Cortex of kidney (tissue), 1 donor: ENCODE measurements at places on chromosomes 1 and 21.

DNA sequence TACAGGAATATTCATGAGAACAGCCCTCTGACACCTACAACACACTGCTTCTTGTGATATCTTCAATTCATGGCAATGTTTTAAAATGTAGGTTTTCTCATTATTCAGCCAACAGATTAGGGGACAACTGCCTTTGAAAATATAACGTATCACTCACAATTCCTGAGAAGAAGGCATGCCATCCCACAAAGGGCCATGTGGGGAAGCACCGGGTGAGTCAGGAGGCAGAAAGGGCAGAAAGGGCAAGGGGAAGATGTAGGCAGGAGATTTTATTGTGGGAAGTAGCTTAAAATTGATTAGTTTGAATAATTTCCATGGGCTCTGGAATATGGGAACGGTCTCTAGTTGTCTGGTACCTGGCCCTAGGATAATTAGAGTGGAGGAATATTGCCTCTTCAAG is 165.7 kb downstream of the HHIPL2 start:
- DNase-seq = no peak

DNA sequence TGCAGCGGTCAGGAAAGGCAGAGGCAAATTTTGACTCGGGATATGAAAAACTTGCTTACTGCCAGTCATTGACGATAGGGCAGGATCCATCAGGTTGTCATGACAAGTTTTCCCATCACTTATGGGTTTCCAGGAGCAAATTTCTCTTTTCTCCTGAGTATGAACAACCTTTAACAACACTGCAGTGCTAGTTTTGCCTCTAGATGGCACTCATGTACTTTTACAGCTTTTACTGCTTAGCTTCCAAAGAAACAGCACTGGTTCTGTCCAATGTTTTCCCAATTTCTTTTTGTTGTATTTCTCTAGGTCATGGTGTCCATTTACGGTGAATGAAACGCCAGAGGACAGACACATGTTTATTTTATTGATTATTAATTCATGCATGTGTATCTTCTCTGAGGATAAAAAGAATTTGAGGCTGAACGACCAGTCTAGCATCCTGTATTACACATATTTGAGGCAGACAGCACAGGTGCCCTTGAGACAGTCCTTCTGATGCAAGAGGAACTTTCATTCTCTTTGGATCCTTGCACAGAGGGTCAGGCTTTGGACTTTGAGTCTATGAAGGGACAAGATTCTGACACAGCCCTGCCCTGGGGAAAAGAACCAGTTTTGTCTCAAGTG is 112.3 kb upstream of the TRABD2B start:
- no peak for DNase-seq

DNA sequence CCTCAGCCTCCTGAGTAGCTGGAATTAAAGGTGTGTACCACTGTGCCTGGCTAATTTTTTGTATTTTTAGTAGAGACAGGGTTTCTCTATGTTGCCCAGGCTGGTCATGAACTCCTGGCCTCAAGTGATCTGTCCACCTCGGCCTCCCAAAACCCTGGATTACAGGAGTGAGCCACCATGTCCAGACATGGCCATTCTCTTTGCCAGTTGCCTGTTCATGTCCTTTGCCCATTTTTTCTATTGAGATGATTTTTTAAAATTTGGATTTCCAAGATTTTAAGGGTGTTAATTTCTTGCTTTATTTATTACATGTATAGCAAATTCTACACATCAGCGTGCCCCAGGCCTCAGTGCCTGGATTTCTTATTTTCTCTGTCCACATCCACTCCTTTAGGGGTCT is 2.8 kb downstream of the POLR3GL start:
- no peak for DNase-seq

DNA sequence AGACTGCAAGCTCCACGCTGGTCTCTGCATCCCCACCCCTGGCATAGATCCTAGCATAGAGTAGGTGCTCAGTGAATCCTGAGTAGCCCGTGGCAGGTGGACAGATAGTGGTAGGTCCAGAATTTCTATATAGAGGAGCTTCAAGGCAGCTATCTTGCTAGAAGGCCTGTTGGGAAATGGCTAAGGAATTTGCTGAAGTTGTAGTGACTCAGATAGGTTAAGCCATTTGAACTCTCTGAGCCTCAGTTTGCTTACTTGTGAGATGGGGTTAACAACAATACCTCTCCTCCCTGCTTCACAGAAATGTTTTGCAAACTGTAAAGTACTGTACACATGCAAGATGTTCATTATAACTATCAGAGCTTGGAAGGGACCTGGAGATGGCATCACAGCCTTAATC is 23.4 kb upstream of the EPHB2 start:
- DNase-seq = no peak

DNA sequence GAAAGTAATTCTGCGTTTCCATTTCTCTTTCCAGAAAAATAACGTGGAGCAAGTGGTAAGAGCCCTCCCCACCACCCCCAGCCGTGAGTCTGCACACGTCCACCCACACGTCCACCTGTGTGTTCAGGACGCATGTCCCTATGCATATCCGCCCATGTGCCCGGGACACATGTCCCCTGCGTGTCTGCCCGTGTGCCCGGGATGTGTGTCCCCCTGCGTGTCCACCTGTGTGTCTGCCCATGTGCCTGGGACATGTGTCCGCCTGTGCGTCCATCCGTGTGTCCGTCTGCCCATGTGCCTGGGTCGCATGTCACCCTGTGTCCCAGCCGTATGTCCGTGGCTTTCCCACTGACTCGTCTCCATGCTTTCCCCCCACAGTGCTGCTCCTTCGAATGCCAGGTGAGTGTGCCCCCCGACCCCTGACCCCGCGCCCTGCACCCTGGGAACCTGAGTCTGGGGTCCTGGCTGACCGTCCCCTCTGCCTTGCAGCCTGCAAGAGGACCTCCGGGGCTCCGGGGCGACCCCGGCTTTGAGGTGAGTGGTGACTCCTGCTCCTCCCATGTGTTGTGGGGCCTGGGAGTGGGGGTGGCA is 5.6 kb downstream of the COL6A1 start:
- no peak for DNase-seq

GRCh38 chr1:91700771-91701471 is 185.0 kb downstream of the TGFBR3 start:
- DNase-seq = no peak

- DNase-seq = no peak
These were observed 1178.6 kb downstream of the MRPL39 start for GRCh38 chr21:24428591-24429199.

DNA sequence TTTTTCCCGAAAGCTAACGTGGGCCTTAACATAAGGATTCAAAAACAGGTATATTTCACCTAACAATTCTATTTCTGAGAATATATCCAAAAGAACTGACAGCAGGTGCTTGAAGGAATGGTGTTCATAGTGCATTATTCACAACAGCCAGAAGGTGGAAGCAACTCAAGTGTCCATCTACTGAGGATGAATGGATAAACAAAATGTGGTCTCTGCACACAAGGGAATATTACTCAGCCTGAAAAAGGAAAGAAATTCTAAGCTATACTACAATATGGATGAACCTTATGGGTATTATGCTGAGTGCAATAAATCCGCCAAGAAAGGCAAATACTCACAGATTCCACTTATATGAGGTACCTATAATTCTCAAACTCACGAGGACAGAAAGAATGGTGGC is 6.1 kb upstream of the RIPPLY3 start:
- no peak for DNase-seq

GRCh38 chr1:168829876-168830275 is 100.9 kb upstream of the DPT start:
- DNase-seq = no peak

DNA sequence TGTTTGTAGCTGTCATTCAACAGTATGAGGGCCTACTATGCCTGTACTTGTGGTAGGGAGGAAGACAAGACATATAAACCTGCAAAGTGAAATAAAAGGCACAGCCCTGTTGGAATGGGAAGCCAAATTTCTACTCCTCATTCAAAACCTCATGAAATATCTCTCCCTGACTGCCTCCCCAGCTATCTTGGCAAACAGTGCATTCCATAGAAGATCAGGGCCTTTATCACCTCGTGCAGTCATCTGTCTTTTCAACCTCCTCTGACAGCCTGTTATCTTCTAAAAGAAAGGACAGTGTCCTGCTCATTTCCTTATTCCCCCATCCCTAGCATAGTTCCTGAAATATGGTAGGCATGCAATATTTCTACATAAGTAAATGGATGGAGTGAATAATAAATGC is 71.0 kb downstream of the SH3GLB1 start:
- DNase-seq = no peak

DNA sequence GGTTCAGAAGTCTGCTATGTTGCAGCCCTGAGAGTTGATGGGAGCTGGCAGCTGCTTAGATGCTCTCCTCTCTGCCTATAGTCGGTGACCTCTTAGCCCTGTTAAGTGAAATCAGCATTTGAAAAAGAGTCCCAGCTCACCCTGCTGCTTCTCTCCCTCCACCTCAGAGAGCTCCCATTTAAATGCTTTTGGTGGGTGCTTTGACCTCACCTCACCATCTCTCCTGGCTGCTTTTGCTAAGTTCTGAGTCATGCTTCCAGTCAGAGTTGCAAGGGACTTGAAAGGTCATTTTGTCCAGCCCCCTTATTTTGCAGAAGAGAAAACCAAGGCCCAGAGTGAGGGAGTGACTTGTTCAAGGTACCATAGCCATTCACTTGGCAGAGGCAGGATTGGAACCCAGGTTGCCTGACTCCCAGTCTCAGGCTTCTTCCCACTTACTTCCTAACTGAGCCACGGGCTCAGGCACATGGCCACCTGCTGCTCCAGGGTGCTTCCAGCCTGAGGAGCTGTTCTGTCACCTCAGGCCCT is 3.3 kb downstream of the MAPKAPK2 start:
- no peak for DNase-seq

DNA sequence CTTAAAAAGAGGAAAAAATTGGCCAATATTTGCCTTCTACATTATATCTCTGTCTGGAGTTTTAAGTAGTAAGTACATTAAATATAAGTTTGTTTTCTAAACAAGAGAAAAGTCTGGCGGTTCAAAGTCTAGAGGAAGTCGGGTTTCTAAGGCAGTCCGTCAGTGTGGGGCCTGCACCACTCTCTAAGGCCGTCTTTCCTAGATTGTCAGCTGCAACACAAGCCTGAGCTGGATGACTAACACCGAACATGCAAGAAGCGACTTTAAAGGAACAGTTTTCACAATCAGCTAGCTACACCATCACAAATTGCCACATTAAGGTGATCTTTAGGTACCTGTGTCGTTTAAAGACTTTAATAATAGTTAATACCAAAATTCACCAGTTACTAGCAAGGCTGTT is 19.6 kb downstream of the CCSAP start:
- DNase-seq = no peak

DNA sequence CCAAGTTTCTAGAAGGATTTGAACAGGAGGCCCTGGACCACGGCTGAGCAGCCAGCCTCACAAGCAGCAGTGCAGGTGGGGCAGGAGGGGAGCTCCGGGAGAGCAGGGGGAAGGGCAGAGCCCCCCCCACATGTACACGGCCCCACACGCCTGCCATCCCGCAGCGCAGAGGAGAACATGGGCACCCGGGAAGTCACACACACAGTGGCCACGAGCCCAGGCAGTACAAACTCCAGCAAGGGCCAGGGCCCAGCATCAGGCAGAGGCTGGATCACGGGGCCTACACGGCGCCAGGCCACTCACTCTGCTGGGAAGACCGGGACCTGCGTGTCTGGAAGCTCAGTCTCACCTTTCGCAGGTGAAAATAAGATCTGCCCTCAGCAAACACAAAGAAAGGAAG is 5.2 kb downstream of the SUMO3 start:
- DNase-seq = no peak

DNA sequence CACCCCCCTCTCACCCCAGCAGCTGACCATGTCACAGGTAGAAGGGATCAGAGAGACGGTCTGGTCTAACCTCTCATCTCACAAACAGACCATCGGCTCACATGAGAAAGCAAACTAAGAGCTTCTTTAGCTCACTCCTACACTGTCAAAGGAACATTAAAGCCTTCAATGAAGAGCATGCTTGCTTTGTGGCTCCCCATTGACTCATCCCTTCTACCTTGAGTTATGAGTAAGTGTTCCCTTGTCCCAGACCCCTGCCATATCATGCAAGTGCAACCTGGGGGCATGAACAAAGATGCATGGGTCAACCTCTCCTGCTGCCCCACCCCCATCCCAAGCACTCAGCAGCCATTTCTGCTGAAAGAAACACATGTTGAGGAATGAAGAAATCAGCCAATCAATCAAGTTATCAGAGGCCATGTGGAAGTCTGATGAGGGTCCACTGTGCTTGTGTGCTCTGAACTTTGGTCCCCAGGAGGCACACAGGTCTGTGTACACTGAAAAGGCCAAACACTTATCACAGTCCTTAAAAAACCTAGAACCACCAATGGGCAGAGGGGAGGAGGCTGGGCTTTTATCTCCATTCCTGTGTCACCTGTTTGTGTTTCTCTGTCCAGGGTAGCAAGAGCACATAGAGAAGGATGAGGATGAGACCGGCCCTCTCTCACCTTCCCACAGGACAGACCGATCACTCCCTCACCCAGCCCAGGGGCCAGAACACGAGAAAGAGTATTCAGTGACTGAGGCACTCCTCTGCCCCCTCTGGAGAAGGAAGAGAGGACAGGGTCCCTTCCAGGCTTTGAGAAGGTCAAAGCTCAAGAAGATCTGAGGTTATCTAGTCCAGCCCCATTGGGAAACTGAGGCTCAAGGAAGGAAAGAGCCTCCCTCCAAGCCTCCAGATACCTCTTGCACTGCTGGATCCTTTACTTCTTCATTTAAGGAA is 9.5 kb downstream of the ETNK2 start:
- DNase-seq = no peak

DNA sequence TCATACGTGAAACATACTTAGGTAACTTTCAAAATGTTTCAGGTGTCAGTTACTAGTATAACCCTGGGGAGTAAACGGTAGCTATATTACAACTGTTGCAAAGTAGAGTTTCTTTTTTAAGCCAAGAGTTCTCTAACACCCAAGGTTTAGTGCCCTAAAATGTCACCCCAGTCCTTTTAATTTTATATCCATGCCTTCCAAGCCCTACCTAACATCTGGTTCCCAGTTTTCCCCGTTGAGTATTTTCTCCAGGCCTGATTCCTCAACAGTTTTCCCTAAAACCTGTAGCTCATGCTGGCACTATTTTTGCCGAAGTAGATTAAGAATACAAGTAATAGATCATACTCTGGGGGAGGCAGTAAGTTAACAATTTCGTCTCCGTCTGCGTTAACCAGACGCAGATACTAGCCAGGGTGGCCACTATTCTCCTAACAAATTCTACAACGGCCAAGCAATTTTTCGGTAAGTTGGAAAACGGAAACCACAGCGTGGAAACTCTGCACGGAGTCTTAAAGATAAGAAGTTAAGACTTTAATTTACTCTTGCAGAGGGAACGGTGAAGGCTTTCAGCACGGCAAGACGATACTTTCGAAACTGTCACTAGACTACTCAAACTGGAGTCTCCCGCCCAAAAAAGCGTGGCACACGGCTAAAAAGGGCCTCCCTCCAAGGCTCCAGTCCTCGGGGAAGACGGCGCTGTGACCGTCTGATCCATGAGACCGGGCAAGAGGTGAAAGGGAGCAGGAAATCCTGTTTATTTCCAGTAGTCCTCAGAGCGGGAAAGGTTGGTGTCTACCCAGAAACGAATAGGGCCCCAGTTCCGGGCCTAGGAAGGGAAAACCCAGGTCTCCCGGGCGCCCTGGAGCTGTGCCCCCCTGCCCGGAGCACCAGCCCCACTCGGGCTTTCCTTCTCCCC is 945 bp downstream of the SRSF4 start:
- no peak for DNase-seq

GRCh38 chr1:179814546-179814838 is 63.1 kb downstream of the TOR1AIP2 start:
- DNase-seq = no peak

GRCh38 chr1:15676010-15676409 is 8.1 kb upstream of the PLEKHM2 start:
- DNase-seq = no peak
